ENCODE measurements at places on chromosomes 7 and 10. TPM values are rescaled to one million over a fixed set of nuclear protein-coding genes. Genes with fewer than 3 reads are reported as not detected.

The USP54 gene
- total RNA-seq = 7.7 TPM

DNA sequence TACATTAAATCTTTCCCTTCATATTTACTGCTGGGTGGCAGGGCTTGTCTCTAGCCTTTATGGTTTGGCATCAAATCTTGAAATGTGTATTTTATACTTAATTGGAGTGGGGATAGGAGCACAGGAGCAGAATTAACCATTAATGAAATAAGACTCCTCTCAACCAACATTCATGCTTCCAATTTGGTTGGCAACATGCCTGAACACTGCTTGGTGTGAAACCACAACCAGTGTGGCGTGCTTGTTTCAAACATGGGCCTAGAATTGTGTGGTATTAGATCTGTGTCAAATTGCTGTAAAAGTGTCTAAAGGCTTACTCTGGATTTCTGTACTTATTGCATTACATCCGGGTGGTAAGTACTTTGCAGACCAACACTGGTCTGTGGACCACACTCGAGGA, 25.1 kb upstream of the VPS41 start:
- no peaks in the 10 kb centered on the region for H3K36me3 ChIP-seq
- peaks cover 12% of the 10 kb centered on the region for H3K27me3 ChIP-seq
- no peak overlapping the region for H3K27ac ChIP-seq

DNA sequence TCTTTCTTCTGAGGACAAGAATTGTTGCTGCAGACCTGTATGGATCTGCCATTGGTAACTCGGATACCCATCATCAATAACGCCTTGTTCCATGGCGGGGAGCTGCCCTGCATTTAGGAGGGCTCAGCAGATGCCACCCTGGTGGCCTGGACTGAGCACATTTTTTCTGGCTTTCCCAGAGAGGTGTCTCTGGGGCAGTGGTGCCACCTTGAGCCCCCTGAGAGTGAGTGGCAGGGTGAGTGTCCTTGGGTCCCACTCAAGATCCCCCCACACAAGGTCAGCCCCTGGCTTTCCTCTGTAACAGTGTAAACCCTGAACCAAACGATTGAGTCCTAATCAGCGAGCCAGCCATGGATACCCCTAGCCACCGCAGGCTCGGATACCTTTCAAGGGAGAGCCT, 258.6 kb downstream of the GLRX3 start:
- no peak for DNase-seq
- no peak overlapping the region for H3K27ac ChIP-seq
- peaks cover 1% of the 10 kb centered on the region for H3K36me3 ChIP-seq
- H3K27me3 ChIP-seq = no peaks in the 10 kb centered on the region

- no peaks in the 10 kb centered on the region for H3K36me3 ChIP-seq
- DNase-seq = no peak
- peaks cover 10% of the 10 kb centered on the region for H3K4me1 ChIP-seq
- H3K27me3 ChIP-seq = peaks cover 3% of the 10 kb centered on the region
These were observed 64.5 kb upstream of the PDLIM1 start for GRCh38 chr10:95355301-95355700.

The NKX2-3 gene
- total RNA-seq = not detected

The EVX1 gene
- not detected for total RNA-seq

- H3K4me3 ChIP-seq = no peak overlapping the region
- no peak for DNase-seq
- H3K4me1 ChIP-seq = no peaks in the 10 kb centered on the region
- no peak overlapping the region for H3K27ac ChIP-seq
- peaks cover 2% of the 10 kb centered on the region for H3K27me3 ChIP-seq
- H3K36me3 ChIP-seq = no peaks in the 10 kb centered on the region
These were observed 5.5 kb upstream of the BLNK start for GRCh38 chr10:96276831-96277230.

The TMEM26 gene
- total RNA-seq = not detected

GRCh38 chr10:84820120-84820519, 491.7 kb downstream of the CCSER2 start:
- no peak overlapping the region for H3K27ac ChIP-seq
- H3K36me3 ChIP-seq = no peaks in the 10 kb centered on the region
- no peak overlapping the region for H3K4me3 ChIP-seq
- no peaks in the 10 kb centered on the region for H3K4me1 ChIP-seq

GRCh38 chr10:125084191-125084613, 76.2 kb downstream of the CTBP2 start:
- H3K27me3 ChIP-seq = peaks cover 12% of the 10 kb centered on the region
- H3K27ac ChIP-seq = peak overlapping the region; percentile 99

The CNTNAP2 gene
- not detected for total RNA-seq

The SSC4D gene
- 0.69 TPM for total RNA-seq

The CPXM2 gene
- not detected for total RNA-seq

The GDF10 gene
- total RNA-seq = not detected

DNA sequence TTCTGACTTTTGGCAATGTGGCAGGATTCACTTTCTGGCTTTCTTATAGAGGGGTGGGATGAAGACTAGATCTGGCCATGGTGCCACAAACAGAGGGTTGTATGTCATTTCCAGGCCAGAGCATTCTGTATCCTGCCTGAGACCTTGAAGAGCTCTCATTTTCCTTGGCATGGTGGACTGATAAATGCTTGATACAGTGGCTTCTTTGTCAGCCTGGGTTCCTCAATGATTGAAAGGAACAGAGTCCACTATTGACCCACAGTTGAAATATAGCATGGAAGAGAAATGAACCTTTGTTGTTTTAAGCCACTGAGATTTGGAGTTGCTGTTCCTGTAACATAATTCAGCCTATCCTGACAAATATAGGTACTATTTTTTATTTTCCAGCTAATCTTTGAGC, 462.7 kb downstream of the SUGCT start:
- no peaks in the 10 kb centered on the region for H3K27me3 ChIP-seq
- DNase-seq = no peak
- H3K4me3 ChIP-seq = no peak overlapping the region
- no peaks in the 10 kb centered on the region for H3K4me1 ChIP-seq
- H3K36me3 ChIP-seq = peaks cover 12% of the 10 kb centered on the region

The RBP4 gene
- total RNA-seq = not detected

The SLC16A9 gene
- total RNA-seq = not detected

GRCh38 chr10:12181065-12181775, 14.5 kb downstream of the NUDT5 start:
- H3K4me1 ChIP-seq = peaks cover 12% of the 10 kb centered on the region
- H3K4me3 ChIP-seq = no peak overlapping the region
- no peak for DNase-seq
- H3K27me3 ChIP-seq = no peaks in the 10 kb centered on the region

The ACTR3C gene
- not detected for total RNA-seq

- H3K4me1 ChIP-seq = no peaks in the 10 kb centered on the region
- peak; percentile 0 for DNase-seq
- no peak overlapping the region for H3K27ac ChIP-seq
- H3K27me3 ChIP-seq = peaks cover 14% of the 10 kb centered on the region
These were observed 79.8 kb upstream of the MPP7 start for GRCh38 chr10:28382525-28383269.

The RNLS gene
- 1.8 TPM for total RNA-seq

- H3K4me1 ChIP-seq = peaks cover 48% of the 10 kb centered on the region
- no peak for DNase-seq
These were observed 228.4 kb downstream of the CUX1 start for GRCh38 chr7:102045681-102046372.

The TMEM236 gene
- 0.18 TPM for total RNA-seq

DNA sequence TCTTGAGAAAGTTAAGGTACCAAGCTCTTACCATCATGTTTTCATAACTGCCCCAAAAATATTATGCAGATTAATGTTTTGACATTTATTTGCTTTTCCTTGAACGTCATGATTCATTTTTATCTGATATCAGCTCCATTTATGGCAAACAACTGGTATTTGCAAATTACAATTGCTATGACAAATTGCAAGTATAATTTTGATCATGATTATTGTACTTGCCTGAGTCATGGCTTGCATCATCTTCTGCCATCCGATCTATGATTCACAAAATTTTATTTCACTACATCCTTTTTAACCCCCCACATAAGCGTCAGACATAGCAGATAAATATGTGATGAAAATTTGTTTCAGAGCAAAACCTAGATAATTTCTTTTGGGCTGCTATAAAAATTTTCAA, 155.0 kb downstream of the STK31 start:
- no peaks in the 10 kb centered on the region for H3K36me3 ChIP-seq
- H3K27me3 ChIP-seq = no peaks in the 10 kb centered on the region
- DNase-seq = no peak

The EGR2 gene
- 0.42 TPM for total RNA-seq

The MALRD1 gene
- total RNA-seq = not detected

The PRR15 gene
- total RNA-seq = not detected

DNA sequence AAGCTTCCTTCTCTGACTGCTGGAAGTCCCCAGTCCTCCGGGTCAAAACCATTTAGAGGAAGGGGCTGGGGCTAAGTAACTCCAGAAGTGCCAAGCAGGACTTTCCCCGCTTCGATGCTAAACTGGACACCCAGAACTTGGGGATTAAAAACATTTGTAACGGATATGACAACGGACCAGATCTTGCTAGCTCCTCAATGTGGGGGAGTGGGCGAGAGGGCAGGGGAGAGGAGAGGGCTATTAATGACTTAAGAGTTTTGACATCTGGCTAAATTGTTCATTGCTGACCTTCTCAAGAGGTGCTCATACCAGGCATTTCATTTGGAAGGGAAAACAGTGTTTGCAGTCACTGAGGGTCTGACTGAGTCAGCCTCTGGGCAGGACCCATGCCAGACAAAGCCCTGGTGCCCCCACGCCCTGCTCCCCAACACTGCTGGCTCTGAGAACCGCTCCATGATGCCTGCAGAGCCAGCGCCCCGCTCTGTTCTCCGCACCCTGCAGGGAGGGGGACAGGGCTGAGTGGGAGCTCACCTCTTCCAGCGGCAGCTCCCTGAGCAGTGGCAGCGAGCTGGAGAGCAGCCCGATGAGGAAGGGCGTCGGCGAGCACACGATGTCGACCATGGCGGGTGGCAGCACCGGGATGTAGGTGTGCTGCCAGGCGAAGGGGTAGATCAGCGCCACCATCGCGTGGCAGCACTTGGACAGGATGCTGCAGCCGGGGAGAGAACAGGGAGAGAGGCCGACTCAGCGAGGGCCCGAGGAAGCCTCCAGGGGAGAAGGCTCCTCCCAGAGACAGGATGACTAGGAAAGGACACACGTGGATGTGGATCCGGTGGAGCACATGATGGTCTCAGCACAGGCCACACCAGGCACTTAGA, 47.7 kb upstream of the MKRN1 start:
- peaks cover 1% of the 10 kb centered on the region for H3K27me3 ChIP-seq
- no peak overlapping the region for H3K27ac ChIP-seq
- no peak overlapping the region for H3K4me3 ChIP-seq
- H3K4me1 ChIP-seq = peaks cover 16% of the 10 kb centered on the region

GRCh38 chr7:99396418-99397296, 11.7 kb downstream of the PDAP1 start:
- H3K27me3 ChIP-seq = peaks cover 16% of the 10 kb centered on the region
- H3K4me3 ChIP-seq = no peak overlapping the region
- H3K27ac ChIP-seq = peak overlapping the region; percentile 49

The AMPH gene
- total RNA-seq = 4.4 TPM

The FKBP6 gene
- total RNA-seq = not detected

The SPOCK2 gene
- not detected for total RNA-seq

The AEBP1 gene
- total RNA-seq = 82.7 TPM

DNA sequence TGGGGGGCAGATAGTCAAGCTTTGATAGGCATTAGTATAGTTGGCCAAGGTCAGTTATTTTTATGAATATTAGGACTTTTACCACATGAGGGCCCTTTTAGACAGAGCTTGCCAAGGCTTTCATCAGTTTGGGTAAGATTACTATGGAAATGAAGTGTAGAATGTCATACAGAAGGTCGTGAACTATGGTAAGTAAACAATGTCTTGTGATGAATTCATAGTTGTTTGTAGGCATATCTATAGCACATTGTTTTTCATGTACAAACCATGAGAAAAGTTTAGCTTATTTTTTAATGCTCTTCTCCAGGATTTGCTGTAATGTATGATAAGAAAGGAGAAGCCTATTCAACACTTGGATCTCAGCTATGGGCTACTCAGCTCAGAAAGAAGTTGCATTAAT, 4.3 kb downstream of the OR2A2 start:
- no peak overlapping the region for H3K4me3 ChIP-seq
- no peaks in the 10 kb centered on the region for H3K27me3 ChIP-seq
- H3K27ac ChIP-seq = no peak overlapping the region
- H3K4me1 ChIP-seq = no peaks in the 10 kb centered on the region

DNA sequence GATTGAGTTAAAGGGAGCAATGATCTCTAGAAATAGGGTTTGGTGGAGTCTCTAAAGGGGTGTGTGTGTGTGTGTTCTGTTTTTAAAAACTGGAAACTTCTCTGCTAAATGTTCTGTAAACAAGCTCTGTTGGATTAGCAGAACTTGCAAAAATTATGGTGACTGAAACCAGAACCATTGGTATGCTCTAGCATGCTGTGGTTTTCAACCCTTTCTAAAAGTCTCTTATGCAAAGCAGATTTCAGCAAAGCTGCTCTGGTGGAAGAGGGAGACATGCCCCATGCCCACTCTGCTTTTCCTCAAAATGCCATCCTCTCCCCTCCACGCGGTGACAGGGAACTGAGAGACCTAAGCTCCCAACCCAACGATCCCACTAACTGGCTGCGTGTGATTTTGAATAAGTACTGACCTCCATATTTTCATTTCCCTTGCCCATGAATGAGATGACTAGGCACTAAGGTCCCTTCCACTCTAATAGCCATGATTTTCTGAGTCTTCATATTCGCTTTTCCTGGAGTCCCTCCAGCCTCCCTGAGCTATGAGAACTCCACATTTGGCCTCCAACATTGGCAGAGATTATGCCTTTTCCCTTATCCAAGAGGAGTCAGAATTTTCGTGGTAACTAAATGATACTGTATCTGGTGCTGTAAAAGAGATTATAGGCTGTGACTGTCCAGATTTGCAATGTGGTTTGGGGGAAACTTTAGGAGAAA, 117.3 kb upstream of the PALS2 start:
- H3K4me1 ChIP-seq = no peaks in the 10 kb centered on the region
- no peak overlapping the region for H3K27ac ChIP-seq
- no peaks in the 10 kb centered on the region for H3K36me3 ChIP-seq
- H3K27me3 ChIP-seq = peaks cover 13% of the 10 kb centered on the region
- DNase-seq = no peak
- no peak overlapping the region for H3K4me3 ChIP-seq

The TFR2 gene
- 1.1 TPM for total RNA-seq

The UPK3BL2 gene
- total RNA-seq = 6.3 TPM

GRCh38 chr10:25631471-25631870, 302.6 kb upstream of the MYO3A start:
- no peaks in the 10 kb centered on the region for H3K36me3 ChIP-seq
- H3K27me3 ChIP-seq = no peaks in the 10 kb centered on the region
- no peaks in the 10 kb centered on the region for H3K4me1 ChIP-seq
- no peak for DNase-seq
- no peak overlapping the region for H3K4me3 ChIP-seq

GRCh38 chr7:123649964-123650363, 5.7 kb upstream of the LMOD2 start:
- H3K36me3 ChIP-seq = no peaks in the 10 kb centered on the region
- peaks cover 11% of the 10 kb centered on the region for H3K4me1 ChIP-seq
- no peak for DNase-seq
- no peak overlapping the region for H3K4me3 ChIP-seq
- no peak overlapping the region for H3K27ac ChIP-seq

DNA sequence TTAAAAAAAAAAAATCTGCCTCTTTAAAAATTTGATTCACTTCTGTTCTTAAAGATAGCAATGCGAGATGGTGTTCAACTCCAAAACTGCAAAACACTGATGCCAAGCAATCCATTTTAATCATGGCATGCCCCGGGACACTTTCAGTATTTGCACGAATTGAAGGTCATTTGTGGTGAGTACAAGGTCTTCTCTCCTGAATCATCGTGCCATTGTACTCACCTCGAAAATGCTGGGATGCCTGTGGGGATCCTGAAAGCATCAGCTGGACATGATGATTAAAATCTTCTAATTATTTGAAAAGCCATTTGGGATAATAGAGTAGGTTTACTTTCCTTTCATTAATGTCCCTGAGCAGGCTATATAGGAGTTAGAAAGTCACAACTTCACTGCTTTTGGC, 125.1 kb upstream of the NRP1 start:
- H3K4me1 ChIP-seq = peaks cover 30% of the 10 kb centered on the region
- peak; percentile 49 for DNase-seq
- no peaks in the 10 kb centered on the region for H3K27me3 ChIP-seq
- H3K36me3 ChIP-seq = no peaks in the 10 kb centered on the region

The ZNF117 gene
- 0.63 TPM for total RNA-seq
